ENCODE measurements at places on chromosomes 11 and 22. TPM values are rescaled to one million over a fixed set of nuclear protein-coding genes. Genes with fewer than 3 reads are reported as not detected.

Gene PHF21B
- not detected for total RNA-seq

- no peak for DNase-seq
These were observed 10.4 kb upstream of the GRAMD4 start for GRCh38 chr22:46609724-46610201.

Gene CYB5R2
- 1.1 TPM for total RNA-seq

Gene GAS2
- total RNA-seq, result 10.0 TPM

GRCh38 chr11:4181782-4182721 lies 87.5 kb downstream of the RRM1 start:
- DNase-seq, result peak; percentile 75

DNA sequence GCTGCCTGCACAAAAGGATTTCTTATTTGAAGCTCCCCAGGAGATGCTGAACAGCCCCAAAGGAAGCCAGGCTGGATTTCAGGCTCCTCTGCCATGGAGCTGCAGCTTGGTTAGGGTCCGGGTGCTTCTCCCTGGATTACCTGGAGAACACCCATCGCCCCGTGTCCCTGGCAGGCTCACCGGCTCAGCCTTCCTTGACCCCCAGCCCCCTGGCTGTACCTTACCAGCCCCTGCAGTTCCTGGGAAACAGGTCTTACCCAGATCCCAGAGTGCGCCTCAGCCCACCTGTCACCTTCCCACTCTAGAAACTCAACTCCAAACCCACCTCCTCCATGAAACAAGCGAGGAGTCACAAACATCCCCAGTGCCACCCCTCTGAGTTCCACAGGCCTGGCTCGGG lies 45.3 kb upstream of the CD5 start:
- DNase-seq, result no peak

GRCh38 chr11:130548491-130548833 lies 100.0 kb downstream of the ADAMTS15 start:
- DNase-seq, result no peak

GRCh38 chr11:44407211-44407996 lies 97.5 kb upstream of the ALX4 start:
- no peak for DNase-seq

Gene PLAAT4
- 179 TPM for total RNA-seq

DNA sequence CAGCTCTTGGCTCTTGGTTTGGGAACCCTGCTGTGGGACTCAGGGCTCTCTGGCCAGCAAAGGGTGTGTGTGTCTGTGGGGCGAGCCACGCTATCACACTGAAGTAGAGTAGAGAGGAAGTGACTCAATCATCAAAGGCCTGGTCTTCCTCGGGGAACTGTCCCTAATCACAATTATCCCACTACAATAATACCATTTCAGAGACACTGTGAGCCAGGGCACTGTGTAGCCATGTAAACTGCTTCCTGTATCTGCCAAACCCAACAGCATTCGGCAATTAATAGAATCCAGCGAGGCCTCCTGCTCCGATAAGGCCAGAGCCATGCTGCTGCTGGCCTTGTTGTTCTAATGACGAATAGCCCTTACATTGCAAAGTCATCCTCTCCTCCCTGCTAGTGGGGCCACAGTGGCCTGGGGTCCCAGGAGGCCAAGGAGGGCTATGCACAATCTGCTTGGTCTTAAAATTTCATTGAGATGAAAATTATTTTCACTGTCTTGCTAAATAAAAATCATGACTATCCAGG lies 49.8 kb upstream of the LMO2 start:
- no peak for DNase-seq

DNA sequence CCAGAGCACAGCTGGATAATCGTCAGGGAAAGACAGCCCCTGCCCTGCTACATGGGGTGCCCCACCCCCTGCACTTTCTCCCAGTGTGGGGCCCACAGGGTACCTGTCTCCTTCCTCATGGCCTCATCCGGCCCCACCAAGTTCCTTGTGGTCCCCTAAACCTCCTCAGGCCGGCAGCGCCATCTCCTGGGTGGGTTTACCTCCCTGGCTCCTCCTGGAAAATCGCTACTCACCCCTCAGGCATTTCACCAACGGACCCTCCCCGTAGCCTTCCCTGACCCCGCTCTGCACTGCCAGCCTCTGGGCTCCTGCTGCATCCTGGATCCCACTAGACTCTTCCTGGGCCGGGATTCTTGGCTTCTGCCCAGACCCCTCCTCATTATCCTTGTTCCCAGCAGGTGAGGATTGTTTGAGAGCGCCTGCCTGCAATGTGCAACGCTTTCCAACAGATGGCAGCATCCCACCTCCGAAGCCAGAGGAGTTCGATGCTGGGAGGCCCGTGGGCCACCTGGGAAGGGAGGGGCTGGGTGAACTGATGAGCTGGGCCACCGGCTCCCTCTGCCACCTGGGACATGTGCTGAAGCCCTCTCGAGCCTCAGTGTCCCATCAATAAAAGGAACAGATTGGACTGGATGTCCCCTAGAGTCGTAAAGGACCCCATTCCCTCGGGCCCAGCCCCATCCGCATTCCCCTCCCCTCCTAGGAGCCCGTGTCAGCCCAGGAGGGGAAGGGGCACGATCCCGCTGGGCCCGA lies 44.2 kb upstream of the TTLL12 start:
- peak; percentile 78 for DNase-seq

DNA sequence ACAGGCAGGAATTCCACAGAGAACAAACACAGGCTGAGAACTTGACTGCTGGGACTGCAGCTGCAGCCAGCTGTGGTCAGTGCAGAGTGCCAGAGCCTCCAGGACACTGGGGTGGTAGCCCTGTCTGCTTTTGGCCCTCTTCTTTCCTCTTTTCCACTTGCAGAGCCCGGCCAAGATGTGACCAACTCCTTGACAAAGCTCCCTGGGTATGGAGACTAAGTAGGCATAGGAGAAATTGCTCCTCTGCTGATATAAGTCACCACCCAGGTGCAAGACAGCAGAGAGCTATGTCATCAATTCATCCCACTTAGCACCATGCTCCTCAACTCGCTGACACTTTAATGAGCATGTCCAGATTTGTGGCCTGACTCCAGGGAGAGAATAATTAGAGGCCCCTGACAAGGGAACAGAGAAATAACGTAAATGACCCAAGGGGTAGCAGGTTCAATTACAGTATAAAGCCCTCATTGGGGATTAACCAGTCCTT lies 369.4 kb upstream of the B3GAT1 start:
- no peak for DNase-seq

Gene GRIK4
- total RNA-seq, result not detected

Gene SOX6
- total RNA-seq, result 160 TPM

DNA sequence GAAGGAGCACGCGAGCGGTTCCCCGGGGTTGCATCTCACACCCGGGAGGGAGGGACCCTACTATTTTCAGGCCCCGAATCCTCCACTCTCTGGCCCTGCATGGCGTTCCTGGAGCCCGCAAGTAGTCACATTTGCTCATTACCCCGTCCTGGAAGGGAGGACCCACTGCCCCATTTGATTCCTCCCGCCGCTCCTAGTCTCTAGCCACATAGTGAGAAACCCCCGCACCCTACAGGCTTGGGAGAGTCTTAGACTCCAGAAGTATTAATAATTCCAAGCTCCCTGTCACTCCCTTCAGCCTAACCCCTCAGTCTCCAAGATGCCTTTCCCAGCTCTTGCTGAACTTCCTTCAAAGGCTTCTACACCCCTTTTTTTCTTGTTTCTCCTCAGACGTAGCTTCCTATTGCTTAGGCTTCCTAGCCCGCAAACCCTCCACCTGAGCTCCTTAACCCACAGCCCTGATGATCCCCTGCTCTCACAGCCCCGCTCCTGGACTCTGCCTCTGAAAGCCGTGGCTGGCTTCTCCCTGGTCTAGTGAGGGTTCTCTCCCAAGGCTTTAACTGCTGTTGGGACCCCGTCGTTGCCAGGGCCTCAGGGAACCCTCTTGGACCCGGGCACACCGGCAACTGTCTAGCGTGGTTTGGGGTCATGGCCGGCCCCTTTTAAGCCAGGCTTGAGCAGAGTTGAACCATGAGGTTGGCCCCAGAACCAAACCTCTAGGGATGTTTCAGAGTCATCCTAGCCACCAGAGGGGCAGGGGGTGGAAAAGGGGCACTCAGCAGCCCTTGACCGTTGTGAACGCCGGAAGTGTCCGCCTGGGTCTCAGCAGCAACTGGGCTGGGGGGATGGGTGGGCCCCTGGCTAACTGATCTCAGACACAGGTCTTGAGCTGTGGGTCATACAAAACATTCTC lies 862 bp downstream of the GGA1 start:
- DNase-seq, result no peak

DNA sequence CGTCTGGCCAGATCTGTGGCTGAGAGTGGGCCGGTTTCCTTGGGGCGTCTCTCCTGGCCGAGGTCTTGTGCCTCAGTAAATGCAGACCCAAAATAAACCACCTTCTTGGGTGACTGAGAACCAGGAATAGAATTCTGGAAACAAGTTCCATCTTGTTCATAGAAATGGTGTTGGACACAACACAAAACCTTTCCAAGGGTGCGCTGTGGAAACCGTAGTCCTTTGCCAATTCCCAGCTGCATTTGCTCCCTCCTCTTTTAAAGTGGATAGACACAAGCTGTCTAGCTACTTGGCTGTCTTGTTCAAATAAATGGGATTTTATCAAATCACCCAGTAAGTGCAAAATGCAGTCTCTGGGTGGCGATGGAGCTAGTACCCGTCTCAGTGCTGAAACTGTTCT lies 300.2 kb downstream of the SHANK2 start:
- no peak for DNase-seq

GRCh38 chr22:28742562-28742962 lies 723 bp downstream of the HSCB start:
- DNase-seq, result no peak

Gene GALNT18
- total RNA-seq, result 13.5 TPM

DNA sequence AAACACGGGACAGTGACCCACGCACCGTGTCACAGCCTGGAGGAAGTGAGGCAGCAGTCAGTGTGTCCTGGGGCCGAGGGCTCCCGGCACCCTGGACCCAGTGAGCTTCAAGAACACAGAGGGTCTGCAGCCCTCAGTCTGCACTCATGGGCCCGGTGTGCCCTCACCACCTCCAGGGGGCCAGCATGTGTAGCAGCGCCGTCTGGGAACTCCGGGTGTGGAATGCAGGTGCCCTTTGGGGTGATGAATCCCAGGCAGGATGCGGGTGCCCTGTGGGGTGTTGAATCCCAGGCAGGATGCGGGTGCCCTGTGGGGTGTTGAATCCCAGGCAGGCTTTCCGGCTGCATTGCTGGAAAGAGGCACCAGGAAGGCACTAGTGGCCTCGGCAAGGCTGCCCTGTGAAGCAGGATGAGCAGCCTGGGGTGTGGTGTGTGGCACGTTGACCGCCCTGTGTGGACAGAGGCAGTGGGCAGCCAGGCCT lies 1399.9 kb downstream of the BRD1 start:
- DNase-seq, result peak; percentile 30

Gene GPHA2
- total RNA-seq, result not detected

DNA sequence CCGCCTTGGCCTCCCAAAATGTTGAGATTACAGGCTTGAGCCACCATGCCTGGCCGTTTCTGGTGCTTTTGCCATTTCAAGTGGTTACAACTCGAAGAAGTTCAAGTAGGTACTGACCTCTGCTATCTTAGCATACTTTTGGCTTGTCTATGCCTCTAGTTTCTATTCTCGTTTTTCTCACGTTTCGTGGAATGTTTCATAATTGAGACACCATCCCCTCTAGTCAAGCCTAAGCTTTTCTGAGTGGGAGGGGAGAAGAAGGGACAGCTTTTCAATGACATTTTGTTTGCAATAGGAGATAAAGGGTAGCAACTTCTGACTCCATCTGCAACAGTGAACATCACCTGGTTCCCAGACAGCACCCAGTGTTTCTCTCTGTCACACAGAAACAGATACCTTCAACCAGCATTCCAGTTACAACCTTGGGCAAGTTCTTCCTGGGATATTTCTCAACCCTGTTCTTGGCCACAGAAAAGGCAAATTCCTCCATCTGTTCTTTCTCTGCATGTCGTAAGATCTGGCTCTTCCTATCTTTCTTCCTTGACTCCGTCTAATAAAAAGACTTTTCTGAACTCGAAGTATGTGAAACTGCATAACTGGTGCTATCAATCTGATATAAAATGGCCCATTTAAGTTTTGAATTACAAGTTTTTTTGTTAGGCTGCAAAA lies 25.5 kb downstream of the DDI1 start:
- DNase-seq, result no peak

- DNase-seq, result no peak
These were observed 17.7 kb upstream of the TMPRSS5 start for GRCh38 chr11:113723787-113724186.

- DNase-seq, result no peak
These were observed 215.0 kb downstream of the ST3GAL4 start for GRCh38 chr11:126570489-126570888.

- no peak for DNase-seq
These were observed 96.4 kb upstream of the BIRC3 start for GRCh38 chr11:102220728-102221467.

GRCh38 chr22:37018815-37019308 lies 385 bp downstream of the TST start:
- peak; percentile 80 for DNase-seq

Gene BTBD18
- total RNA-seq, result not detected

DNA sequence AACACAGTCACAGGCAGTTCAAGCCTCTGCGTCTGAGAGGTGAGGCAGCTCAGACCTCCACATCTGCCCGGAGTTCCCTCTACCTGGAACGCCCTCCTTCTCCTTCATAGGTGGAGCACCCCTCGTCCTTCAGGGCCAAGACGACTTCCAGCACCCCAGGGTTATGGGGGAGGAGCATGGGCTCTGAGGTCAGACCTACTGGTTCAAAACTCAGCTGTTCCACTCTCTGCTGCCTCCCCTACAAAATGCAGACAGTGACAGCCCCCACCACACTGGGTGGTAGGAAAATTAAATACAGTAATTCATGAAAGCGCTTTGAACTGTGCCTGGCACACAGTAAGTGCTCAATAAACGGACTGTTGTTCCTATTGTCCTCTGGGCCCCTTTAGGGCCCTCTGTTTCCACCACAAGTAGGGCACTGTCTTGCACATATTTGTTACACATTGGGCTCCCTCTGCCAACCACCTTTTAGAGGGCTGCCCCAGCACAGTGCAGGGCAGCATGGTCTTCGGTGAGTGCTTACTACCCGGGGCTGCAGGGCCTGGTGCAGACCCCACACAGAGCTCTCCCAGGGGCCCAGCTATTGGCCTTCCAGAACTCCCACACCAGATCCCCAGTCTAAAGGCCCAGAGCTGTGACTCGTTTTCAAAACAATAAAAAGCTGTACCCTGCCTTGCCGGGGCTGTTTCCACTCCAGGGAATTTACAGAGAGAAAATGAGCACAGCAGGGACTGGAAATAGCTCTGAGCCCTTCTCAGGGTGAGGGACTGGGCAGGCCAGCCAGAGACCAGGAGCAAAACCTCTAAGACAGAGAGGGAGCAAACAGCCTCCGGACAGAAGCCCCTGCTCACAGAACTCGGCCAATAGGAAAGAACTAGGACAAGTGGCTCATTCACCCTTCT lies 2.5 kb downstream of the TMEM184B start:
- no peak for DNase-seq

DNA sequence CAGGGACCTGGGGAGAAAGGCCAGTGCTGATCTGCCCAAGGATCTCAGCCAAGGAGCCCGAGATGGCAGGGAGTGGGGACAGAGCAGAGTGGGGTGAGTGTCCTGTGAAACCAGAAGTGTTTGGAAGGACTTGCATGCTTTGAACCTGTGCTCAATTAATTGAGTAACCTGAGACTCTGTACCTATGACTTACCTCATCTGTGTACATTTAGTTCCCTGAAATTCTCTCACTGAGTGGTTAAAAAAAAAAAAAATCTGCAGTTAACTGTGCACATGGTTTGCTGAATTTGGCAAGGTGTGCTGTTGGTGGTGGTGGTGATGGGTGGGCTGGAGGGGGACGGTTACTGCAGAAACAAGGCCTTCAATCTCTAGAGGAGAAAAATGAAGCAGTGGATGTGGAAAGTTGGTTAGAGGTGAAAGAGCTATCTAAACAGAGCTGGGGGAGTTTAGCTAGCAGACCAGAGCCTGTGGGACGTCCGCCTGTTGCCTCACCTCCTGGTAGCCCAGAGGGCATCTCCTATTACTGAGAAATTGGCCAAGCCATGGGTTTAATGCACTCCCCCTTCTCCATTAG lies 8.3 kb upstream of the SORL1-AS1 start:
- no peak for DNase-seq

Data from Peyer's patch (tissue), 4 donors.